ENCODE measurements at places on chromosomes 2 and 18. TPM values are rescaled to one million over a fixed set of nuclear protein-coding genes. Genes with fewer than 3 reads are reported as not detected.

Gene DIS3L2
- 45.1 TPM for total RNA-seq

DNA sequence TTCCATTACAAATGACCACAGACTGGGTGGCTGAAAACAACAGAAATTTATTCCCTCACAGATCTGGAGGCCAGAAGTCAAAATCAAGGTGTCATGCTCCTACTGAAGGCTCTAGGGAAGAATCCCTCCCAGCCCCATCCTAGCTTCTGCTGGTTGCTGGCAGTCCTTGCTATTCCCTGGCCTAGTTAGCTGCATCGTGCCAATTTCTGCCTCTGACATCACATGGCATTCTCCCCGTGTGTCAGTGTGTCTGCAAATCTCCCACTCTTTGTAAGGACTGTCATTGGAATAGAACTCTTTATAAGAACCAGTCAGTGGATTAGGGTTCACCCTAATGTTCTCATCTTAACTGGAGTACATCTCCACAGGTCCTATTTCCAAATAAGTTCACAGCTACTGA, 30.5 kb upstream of the NCKAP5 start:
- H3K27me3 ChIP-seq, result no peaks in the 10 kb centered on the region
- H3K27ac ChIP-seq, result no peak overlapping the region
- H3K36me3 ChIP-seq, result no peaks in the 10 kb centered on the region
- H3K4me3 ChIP-seq, result no peak overlapping the region
- H3K4me1 ChIP-seq, result peaks cover 7% of the 10 kb centered on the region

DNA sequence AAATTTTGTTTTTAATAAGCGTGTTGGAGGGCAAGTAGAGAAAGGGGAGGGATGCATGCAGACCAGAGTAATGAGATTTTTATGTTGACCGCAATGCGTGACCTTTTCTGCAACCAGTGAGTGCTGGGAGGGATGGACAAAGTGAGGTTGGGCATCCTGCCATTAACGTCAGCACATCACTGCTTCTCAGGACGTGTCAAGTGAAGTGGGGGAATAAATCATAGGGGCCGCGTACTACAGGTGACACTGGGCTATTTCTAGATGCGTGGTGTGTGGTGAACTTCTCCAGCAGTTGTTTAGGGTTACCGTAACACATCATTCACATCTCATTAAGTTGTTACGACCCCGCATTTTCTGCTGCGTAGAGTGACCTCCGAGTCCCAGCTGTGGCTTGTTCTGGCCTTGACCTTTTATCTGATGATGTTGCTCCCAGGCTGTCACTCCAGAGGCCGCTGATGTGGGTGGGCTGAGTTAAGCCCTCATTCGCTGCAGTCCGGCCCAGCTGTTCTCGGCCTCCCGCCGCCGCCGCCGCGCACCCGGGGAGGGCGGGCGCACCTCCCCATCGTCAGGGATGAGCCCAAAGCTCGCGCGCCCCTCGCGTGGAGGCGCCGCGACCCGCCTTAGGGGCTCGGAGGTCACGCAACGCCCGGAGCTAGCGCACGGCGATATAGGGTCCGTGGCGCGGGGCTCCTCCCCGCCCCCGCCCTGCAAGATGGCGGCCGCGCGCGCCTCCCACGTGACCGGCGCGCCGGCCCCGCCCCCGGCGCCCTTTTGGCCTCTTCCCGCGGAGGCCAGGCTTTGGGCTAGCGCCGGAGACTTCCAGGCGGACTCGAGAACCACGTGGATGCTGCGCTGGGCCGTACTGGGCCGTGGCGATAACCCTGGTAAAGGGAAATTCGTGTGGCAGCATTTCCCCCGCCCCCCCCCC, 3.5 kb downstream of the ZCCHC2 start:
- peak overlapping the region; percentile 83 for H3K27ac ChIP-seq
- peak overlapping the region; percentile 88 for H3K4me3 ChIP-seq

DNA sequence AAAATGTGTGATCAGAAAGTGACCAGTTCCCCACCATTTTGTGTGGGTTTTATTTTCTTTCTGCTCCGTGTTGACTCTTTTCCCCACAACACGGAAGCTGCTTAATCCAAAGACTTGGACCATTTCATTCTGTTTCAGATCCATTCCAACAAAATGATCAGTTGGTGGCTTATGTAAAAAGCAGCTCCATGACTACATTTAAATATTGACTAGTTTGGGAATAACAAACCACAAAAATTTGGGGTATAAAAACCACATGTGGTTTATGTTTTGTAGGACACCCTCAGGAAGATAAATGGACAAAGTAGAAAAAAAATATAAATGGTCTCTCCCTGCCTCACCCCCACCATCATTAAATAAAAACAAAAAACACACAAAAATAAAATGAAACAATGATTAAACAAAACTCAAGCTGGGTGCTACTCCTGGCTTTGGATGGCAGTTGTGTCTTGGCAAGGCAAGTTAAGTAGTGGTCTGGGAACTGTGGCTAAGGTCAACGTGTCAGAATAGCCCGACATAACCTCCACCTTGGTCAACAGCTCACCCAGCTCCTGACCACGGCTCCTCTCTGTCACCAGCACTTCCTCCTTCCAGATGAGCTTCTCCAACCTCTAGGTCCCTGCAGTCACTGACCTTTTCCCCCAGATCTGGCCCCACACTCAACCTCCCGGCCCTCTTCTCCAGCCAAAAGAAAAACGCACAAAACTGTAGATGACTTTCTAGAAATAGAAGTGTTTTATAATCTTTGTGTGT, 12.8 kb upstream of the WIPF1 start:
- H3K27ac ChIP-seq, result no peak overlapping the region
- H3K27me3 ChIP-seq, result peaks cover 7% of the 10 kb centered on the region
- H3K36me3 ChIP-seq, result no peaks in the 10 kb centered on the region
- H3K4me1 ChIP-seq, result no peaks in the 10 kb centered on the region
- no peak for DNase-seq
- H3K4me3 ChIP-seq, result no peak overlapping the region

Data from A673 (cell line).